ENCODE measurements at places on chromosomes 1 and 21.

GRCh38 chr1:40389871-40390560 is 16.5 kb downstream of the SMAP2 start:
- no peak for DNase-seq

DNA sequence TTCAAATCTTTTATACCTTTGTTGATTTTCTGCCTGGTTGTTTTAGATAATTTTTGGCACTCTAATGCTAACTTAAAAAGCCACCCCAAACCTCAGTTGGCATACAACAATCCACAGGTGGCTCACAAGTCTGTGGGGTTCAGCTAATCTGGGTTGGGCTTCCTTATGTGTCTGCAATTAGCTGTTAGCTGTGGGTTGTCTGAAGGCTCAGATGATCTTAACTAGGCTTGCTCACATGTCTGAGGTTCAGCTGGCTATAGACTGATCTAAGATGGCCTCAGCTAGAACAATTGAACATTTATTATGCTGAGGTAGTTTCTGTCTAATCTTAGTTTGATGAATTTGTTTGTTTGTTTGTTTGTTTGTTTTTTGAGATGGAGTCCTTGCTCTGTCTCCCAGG is 44.9 kb upstream of the ADAR start:
- DNase-seq: no peak

DNA sequence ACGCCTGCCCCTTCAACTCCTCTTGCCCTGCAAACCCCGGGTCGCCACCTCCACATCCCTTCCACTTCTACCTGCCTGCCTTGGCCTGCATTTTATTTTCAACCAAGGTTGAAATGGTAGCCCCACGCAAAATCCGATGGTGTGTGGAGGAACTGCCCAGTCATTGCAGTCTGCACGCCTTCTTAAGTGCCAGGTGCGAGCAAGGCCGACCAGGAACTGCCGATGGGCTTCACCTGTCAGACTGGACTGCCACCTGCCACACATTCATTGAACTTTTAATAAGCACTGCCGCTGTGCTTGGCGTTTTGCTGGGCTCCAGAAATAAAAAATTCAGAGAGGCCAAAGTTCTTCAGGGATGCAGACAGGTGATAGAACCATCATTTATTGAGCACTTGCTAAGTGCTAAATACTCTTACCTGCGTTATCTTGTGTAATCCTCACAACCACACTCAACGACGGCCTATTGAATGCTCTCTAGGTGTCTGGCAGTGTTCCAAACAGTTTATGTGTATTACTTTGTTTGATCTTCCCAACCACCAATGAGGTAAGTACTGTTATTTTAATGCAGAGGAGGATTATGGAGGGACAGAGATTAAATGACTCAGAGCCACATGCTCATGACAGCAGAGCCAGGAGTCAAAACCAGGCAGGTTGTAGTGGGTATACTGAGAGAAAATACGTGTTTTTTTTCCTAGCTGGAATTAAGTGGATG is 36.2 kb downstream of the CACHD1 start:
- DNase-seq: peak; percentile 12

GRCh38 chr1:93907718-93908117 is 1.5 kb downstream of the GCLM start:
- DNase-seq: peak; percentile 57

DNA sequence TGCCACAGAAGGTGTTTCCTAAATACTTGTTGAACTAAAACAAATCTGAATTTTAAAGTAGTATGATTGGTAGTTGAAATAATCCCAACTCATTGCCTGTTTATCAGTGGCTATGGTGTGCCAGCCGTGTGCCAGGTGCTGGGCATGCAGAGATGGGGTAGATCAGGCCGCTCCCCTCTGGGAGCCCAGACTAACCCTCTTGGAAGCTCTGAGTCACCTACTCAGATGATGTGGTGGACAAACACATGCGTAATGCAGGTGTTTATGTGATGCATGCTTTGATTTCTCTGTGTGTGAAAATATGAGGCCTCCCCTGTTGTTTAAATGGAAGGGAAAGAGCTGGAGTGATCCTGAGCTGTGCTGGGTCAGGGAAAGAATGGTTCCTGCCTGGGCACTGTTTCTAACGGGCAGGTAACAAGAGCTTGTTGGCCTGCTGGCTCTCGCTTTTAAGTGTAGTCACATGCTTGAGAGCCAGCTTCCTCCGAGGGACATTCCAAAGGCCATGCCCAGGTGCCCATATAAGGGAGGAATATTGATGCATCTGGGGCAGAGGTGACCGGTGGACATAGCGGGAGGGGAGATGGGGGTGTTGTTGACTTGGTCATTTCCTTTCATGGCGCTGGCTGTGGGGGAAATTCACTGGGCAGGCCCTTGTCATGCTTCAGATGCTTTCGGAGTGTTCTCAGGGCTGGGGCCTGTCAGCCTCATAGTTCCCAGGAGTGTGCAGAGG is 10.2 kb downstream of the MFN2 start:
- no peak for DNase-seq

DNA sequence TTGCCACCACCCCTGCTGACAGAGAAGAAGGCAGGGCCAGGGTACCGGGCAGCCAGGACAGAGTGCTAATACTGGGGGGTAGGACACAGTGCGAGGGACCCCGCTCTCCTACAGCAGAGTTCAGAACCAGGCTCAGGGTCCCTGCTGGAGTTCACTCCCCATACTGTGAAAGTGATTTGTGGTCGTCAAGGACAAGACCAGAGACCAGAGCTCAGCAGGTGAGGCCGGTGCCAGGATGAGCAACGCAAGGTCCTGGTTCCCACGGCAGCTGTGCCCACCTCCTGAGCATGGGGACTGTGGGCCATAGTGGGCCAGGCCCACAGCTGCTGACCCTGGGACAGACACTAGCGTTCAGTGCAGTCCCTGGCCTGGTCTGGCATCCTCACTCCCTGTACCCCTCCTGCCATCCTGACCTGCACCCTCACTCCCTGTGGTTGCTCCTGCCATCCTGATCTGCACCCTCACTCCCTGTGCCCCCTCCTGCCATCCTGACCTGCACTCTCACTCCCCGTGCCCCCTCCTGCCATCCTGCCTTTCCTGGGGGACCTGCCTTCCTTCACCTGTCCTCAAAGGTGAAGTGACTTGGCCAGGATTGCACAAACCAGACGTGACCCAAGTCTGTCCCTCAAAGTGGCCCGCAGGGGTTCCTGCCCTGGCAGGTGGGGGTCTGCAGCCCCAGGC is 13.8 kb upstream of the PTTG1IP start:
- no peak for DNase-seq

GRCh38 chr1:102097451-102097850 is 100.7 kb upstream of the OLFM3 start:
- DNase-seq: no peak

DNA sequence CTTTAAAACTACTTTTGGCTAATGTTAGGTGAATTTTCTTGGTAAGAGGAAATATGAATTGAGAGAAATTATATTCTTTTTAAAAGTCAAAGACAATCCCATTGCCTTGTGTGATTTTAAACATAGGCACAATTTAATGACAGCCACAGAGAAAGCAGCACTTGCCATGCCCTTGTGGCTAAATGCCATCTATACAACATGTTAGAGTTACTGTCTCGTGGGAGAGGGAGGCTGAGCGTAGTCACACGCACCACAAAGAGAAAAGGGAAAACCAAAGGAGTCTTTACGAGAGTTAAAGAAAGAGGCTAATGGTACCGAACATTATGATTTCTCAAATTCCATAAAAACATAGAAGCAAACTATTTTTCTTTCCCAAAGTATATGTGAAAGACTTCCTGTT is 537.9 kb downstream of the PTPRC start:
- no peak for DNase-seq

- DNase-seq: peak; percentile 51
Measured at GRCh38 chr21:38669186-38669585, 136.5 kb upstream of the ETS2 start.

DNA sequence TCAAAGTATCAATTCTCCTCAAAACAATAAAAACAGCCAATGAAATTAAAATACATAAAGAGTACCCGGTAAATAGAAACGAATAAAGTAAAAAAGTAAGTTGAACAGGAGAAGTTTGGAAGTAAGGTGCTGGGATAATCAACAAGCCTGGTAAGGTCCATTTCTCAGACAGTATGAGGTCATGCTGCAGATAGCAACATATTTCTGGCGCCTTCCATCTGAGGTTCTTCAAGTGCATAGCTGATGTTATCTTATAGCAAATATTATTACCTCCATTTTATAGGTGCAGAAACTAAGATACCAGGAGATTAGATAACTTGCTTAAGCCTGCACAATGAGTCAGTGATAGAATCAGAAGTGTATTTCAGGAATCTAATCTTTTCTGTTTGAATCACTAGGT is 23.7 kb upstream of the CEP350 start:
- DNase-seq: no peak

GRCh38 chr1:165641231-165641987 is 10.4 kb downstream of the MGST3 start:
- no peak for DNase-seq

DNA sequence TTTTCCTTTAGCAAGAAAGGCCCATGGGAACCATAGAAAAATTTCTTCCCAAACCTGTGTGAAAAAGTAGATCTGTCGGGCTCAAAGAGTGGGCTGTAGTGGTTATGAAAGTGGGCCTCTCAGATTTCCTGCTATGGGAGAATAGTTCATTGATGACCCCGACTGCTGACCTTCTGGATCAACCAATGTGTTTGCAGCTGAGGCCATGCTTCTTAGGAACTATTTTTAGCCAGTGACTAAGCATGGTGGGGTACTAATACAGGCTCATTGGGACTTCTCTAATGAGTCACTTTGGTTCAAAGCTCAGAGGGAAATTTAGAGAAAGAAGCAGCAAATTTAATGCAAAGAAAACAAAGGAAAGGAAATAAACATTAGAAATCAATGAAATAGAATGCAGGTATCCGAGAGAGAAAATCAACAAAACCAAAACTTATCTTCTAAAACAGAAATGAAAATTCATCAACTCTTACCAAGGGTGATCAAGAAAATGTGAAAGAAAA is 12.6 kb upstream of the PSMA5 start:
- DNase-seq: no peak

GRCh38 chr1:24421502-24421901 is 5.9 kb downstream of the NIPAL3 start:
- no peak for DNase-seq

- DNase-seq: no peak
Measured at GRCh38 chr1:201180901-201181300, 9.7 kb upstream of the IGFN1 start.

DNA sequence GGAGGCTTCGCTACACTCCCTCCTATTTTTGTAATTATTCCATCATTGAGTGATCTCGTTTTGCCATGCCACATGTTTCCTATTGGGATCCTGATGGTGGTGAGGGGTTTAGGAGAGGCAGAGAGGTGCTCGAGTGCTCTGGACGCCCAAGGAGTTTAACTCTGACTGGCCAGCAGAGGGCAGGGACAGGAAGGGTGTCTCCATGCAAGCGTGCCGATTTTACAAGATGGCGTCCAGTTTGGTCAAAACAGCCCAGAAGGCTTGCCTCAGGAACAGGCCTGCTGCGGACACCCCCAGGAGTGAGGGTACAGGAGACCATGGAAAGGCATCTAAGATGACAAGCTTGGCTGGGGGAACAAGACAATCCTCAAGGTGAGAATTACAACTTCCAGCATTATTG is 33.8 kb upstream of the KCNE2 start:
- no peak for DNase-seq

- no peak for DNase-seq
Measured at GRCh38 chr1:220921498-220921897, 42.3 kb downstream of the HLX start.

DNA sequence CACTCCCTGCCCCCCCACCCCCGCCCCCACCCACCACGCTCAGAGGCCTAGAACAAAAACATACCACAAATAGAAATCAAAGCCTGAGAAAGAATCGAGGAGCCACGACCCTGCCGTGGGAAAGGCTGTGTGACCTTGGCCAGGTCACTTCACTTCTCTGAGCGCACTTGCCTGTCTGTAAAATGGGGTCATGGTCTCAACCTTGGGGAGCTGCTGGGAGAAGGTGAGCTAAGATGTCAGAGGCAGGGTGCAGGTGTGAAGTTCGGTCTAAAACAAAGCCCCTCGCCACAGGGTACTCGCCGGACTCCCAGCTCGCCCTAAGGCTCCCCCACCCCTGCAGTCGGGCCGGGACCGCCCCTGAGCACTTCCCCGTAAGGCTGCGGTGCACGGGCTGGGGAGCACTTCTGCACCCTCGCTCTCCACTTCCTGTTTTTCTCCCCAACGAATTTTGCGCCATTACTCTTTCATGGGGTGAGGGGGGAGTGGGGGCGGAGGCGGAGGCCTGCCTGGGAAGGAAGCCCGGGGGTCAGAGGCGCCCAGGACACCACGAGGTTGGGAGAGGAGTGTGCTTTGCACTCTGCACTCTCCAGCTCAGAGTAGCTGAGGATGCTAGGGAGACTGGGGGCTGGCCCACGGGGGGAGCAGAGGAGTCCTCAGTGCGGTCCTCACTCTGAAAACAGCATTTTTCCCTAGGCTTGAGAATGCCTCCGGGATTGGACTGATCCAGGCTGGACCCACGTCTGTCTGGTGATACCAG is 21.9 kb upstream of the PIK3CD start:
- DNase-seq: peak; percentile 26

DNA sequence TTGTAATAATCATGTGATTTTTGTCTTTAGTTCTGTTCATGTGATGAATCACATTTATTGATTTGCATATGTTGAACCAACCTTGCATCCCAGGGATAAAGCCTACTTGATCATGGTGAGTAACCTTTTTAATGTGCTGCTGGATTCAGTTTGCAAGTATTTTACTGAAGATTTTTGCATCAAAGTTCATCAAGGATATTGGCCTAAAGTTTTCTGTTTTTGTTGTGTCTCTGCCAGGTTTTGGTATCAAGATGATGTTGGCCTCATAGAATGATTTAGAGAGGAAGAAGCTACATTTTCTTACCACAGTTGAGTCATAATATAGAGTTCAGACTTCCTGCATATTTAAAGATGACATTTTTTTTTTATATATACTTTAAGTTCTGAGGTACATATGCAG is 455.9 kb downstream of the PLPP3 start:
- DNase-seq: no peak

DNA sequence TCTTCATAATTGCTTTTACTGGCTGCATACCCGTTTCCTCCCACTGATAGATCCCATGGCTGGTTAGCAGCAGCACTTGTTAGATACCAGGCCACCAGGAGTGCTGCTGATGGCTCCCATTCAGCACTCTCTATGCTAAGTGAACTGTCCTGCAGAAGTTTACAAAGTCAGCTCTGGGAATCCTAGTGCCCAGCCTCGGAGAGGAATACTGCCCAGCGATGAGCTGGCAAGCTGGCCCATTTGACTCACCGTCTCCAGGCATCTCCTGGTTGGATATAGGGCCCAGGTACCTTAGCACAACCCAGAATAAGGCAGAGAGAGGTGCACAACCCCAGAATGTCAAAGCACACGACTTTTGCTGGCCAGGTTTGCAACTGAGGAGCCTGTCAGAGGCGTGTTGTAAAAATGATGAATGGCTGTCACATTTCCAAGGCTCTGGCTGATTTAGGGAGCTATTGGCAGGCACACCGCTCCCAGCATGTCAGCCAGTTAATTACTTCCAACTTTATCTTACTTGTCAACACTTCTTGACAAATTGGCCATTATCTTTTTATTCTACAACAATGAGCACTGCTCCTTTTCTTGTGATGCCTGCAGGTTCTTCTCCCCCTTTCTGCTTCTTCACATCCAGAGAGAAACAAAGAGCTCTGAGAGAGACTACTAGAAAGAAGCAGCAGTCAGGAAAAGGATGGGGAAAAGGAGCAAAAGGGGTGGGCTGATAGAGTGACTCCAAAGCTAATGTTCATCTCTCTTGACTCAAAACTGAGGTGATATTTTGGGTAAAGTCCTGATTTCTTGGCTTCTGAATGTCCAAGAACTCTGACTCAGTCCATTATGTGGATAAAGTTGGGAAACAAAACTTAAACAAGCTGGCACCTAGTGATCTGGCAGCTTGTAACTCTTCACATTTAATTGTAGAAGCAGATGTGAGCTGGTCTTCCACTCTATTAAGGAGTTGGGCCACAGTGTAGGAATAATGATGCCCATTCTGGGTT is 10.8 kb upstream of the ANGPTL7 start:
- no peak for DNase-seq

GRCh38 chr1:223208164-223209076 is 65.4 kb upstream of the TLR5 start:
- no peak for DNase-seq

All from hematopoietic multipotent progenitor cell treated with erythropoietin and hydrocortisone succinate and interleukin-3 and kit ligand, for 8 days (in vitro differentiated cells).